ENCODE measurements at places on chromosomes 1 and 21.

DNA sequence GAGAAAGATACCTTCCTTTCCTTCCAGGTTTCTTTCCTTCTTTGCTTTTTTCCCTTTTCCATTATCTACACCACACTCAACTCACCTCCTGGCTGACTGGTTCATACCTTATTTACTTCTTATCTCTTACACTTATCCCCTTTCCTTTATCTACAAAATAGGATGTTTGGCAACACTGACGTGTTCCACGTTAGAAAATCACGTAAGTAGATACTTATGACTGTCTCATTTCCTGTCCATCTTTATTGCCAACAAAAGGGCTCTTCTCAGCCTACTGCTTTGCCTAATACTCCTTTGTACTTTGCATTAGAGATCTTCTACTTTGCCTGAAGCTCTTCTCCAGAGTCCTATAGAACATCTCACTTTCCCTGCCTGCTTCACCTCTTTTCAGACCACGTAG is 25.1 kb downstream of the SYNJ1 start:
- DNase-seq = peak; percentile 40

DNA sequence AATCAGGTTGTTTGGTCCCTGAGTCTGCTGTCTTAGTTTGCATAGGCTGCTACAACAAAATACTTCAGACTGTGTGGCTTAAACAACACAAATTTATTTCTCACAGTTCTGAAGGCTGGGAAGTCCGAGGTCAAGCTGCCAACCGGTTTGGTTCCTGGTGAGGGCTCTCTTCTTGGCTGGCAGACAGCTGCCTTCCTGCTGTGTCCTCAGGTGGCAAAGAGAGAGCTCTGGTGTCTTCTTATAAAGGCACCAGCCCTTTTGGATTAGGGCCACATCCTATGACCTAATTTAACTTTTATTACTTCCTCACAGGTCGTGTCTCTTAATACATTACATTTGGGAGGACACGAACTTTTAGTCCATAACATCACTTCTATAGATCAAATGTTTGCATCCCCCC is 89.6 kb upstream of the CD34 start:
- no peak for DNase-seq

GRCh38 chr21:15825700-15826099 is 95.9 kb downstream of the USP25 start:
- DNase-seq = no peak

- DNase-seq = peak; percentile 54
Observed at GRCh38 chr1:68103884-68104554, 53.6 kb upstream of the DIRAS3 start.

GRCh38 chr1:89706700-89707012 is 73.7 kb downstream of the LRRC8C start:
- no peak for DNase-seq

DNA sequence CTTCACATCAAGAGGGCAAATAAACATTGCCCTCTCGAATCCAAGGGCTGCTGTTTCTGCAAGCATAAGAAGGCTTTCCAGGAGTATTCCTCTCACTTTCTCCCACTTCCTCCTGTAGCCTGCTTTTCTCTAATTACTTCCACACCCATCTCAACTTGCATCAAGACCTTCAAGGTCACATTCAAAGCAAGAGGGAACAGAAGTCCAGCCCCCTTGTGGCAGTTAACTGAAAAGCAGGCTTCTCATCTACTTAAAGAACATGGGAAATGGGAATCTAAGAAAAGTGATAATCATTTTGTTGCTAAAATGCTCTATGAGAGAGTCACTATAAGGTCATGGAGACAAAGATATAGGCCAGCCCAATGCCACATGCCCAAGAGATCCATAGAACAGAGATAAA is 874.4 kb downstream of the KCNT2 start:
- DNase-seq = peak; percentile 21

DNA sequence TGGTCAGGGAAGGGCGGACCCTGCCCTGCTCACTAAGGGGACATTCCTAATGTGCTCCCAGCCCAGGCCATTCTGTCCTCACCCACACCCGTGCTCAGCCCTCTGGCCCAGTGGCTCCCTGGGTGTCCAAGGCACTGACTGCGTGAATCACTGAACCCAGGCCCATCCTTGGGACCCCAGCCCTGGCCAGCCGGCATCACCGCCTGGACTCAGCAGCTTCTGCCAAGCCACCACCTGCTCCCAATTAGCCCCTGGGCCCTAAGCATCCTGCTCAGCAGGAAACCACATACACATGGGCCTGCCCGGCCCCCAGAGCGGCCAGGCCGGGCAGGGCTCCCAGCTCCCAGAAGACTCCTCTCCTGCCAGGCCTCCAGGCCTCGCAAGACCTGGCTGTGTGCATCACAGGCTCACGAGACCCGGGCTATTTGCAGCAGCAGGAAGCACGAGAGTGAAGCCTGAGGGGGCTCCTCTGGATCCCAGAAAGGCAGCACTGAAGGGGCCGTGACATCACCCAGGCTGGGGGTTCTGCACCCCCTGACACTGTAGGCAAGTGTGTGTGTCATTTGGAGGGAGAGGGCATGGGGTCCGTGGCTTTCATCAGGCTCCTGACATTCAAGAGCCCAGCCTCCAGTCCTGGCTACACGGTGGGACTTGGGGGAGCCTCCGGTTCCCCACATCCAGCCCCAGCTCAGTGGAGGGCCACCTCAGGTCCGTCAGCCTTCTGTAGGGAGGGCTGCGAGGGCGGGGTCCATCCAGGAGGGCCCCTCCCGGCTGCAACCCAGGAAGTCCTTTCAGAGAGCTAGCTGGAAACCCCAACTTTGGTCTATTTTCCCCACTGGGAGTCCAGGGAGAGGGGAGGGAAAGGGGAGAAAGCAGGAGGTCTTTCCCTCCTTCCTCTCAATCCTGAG is 1.6 kb downstream of the MFAP2 start:
- DNase-seq = peak; percentile 89

DNA sequence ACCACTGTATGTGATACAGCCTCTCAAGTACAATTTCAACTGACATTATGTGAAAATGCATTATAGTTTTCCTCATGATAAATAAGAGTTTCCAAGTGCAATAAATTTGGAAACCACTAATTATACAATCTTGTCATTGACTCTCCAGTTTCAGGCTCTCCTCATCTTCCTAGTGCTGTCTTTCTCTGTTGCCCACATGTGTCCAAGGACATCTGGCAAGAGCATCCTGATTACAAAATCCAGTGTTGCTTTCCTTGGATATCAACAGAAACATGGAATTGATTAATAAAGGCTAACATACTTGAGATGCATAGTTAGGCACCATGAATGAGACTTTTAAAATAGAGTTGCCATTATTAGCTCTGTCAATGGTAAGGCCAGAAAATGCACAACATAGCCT is 15.6 kb upstream of the MAP10 start:
- DNase-seq = no peak

DNA sequence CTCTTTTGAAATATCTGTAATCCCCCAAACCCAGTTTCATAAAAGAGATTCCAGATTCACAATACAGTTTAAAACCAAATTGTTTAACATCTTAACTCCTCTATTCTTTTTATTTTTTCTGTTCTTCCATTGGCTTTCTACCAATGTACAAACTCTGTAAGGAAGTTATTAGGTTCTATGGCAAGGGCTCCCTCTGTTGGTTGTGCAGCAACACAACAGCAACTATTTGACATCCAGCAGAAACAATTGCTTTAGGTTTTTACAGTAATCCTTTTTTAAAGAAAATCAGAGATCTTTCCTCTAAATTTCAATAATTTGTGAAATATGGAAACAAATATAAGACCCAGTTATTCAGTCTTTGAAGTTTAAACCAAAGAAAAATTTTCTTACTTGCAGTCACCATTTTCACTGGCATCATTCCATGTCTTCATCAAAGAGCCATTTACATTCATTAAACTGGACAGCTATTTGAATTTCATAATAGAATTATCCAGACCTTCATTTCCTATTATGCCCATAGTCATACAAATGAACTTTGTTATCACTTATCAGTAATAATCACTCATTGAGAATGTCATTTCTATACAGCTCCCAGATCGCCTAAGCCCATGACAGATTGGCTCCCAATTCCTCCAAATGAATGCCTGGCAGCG is 46.5 kb upstream of the RNF11 start:
- peak; percentile 68 for DNase-seq

GRCh38 chr1:158116311-158117167 is 64.2 kb upstream of the CD1D start:
- no peak for DNase-seq

DNA sequence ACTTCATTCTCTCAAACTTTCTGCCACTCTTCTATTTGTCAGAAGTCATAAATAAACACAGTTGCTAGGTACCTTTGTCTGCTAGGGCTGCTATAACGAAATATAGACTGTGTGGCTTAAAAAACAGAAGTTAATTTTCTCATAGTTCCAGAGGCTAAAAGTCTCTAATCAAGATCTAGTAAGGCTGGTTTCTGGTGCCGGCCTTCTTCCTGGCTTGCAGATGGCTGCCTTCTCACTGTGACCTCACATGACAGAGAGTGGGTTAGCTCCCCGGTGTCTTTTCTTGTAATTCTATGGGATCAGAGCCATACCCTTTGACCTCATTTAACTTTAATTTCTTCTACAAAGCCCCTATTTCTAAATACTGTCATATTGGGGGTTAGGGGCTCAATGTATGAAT is 5.9 kb downstream of the PDC start:
- DNase-seq = no peak

DNA sequence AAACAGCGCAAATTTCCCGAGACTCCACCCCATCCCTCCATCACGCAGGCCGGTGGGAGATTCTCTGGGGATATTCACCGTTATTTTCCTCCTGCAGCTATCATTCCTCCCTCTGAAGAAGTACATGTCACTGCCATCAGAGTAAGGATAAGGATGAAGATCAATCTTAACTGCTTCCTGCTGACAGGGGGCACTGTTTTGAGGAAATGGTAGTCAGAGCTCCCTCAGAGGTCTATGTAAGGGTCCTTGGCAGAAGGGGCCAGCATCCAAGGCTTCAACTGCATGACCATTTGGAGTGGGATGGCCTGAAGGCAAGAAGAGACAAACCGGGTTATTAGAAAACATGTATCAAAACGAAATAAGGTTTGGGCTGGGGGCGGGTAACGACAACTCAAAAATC is 111.5 kb downstream of the KCNK1 start:
- no peak for DNase-seq

GRCh38 chr1:55987491-55988249 is 591.7 kb downstream of the PLPP3 start:
- DNase-seq = no peak

GRCh38 chr1:9651220-9651564 is 339 bp upstream of the PIK3CD start:
- no peak for DNase-seq

DNA sequence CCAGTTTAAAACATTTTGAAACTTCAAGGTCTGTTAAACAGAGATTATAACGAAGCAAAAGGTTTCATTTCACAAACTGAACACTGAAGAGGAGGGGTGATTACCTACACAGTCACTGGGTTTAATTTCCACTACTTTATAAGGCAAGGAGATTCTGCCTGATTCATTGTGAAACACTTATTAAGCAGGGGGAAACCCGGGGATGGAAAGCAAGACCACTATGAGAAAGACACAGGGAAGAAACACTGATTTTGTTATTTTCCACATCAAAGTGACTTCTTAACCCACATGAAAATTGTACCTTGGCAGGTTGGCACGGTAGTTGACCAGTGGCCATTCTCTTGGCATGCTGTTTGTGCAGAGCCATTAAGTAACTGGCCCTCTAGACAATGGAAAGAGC is 8.1 kb upstream of the F5 start:
- DNase-seq = no peak

GRCh38 chr1:155273343-155274245 is at the start of gene CLK2:
Gene CLK2, minus strand, starts transcription at chr1:155273504. Its CDS starts 2,527 bp downstream, at chr1:155270977.
- peak; percentile 96 for DNase-seq

DNA sequence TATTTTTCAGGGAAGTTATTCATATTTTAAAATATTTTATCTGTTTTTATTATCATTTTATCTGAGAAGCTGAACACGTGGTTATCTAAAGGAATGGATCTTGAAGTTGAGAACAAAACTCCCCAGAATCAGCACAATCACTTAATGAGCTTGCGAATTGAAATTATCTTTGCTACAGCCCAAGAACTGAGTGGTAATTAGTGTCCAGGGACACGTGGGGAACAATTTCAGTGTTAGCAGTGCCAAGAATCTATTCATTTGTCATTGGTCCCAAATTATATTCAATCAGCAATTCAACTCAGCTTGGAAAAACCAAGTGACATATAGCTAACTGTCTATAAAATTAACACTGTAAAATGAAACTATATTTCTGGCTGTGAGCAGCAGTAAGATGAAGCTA is 197.6 kb upstream of the UBE2U start:
- DNase-seq = no peak

DNA sequence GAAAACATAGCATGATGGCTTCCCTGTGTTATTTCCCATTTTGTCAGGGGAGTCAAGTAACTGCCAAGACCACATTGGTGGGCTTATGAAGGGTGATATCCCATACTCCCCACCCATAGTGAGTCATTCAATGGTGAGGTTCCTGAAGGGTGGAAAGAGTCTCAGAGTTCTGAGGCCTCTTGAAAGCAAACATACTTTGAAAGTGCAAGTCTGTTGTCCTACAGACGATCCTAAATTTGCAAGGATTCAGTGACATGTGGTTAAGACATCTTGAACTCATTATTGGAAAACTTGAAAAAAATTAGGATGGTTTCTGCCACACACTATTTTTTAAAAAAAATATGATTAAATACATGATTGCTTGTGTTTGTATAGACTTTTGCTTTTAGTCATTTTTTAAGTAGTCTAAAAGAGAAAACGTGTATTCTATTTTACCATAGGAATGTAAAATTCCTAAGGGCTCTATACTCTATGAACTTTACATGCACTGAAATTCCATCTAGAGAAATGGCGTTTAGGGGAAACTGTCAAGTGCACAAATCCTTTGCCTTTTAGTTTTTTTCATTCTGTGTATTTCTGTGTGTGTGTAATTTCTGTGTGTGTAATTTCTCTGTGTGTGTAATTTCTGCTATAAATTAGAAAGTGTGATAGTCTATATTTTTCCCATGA is 225.5 kb upstream of the ADAMTS5 start:
- peak; percentile 89 for DNase-seq

- no peak for DNase-seq
Observed at GRCh38 chr21:33189237-33189636, 40.5 kb upstream of the IFNAR2 start.

- no peak for DNase-seq
Observed at GRCh38 chr21:26553898-26554297, 19.2 kb downstream of the CYYR1 start.

DNA sequence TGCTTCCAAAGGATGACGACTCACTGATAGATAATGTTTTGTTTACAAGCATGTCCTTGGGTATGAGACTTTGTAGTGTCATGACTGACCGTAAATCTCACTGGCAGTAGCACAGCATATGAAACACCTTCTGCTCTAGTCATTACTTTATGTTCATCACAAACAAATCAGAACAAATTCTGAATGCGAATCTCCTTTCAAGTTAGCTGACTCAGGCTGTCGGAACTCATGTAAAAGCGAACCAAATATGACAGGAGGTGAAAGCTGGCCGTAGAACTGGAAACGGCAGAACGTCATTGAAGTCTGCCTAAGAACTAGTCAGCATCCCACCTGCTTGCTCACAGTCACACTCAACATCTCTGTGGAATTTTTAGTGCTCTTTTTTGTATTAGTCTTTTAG is 143.9 kb downstream of the RGS7 start:
- no peak for DNase-seq

DNA sequence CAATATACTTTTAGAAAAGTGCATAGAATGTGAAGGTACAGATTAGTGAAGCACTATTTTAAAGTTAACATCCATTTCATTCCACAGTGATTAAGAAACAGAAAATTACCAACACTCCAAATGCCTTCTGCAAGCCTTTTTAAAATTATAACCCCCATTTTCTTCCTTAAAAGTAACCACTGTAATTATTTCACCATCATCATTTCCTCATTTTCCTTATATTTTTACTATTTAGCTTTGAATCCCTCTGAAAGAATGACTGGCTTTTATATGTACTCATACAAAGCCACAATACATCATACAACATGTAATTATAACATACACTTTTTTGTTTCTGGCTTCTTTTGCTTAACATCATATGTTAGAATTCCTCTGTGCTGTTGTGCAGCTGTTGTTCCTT is 6.5 kb upstream of the NEGR1 start:
- DNase-seq = no peak

All from fibroblast of skin of right biceps (primary cell).